ENCODE measurements at places on chromosomes 6 and 20.

- DNase-seq = no peak
Measured at GRCh38 chr20:36275011-36275410, 31.1 kb upstream of the DLGAP4 start.

- no peak for DNase-seq
Measured at GRCh38 chr20:8509809-8510208, 377.7 kb downstream of the PLCB1 start.

DNA sequence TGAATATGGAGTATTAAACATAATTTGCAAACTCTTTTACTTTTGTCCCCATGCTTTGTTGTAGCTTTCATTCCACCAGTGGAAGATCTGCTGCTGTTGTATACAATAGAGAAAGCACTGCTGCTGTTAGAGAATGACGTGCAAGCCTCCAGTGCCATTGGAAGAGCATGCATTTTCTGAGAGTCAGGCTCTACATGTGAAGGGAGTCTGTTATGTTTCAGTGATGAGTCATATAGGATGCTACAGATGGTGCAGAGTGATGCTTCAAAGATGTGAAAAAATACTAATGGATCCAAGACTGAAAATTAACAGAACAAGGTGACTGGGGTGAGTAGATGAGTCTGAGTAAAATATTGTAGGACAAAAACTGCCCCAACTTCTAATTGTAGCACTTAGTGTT is 22.4 kb upstream of the BACH2 start:
- peak; percentile 6 for DNase-seq

GRCh38 chr6:96468681-96469224 is 52.9 kb upstream of the UFL1 start:
- no peak for DNase-seq

DNA sequence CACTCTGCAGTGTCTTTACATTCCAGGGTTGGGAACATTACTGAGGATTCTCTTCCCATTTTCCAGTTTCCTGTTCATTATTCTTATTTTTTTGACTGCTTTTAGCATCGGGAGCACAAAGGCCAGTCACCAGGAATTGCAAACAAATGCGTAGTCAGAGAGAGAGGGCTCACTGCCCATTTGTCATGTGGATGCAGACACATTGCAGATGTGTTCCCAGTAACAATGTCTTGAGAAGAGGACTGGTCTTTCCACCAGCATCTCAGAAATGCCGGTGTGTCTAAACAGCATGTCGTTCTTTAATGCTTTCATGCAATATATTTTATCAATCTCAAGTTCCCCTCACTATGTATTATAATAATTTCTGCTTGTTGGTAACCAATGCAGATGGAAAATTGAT is 952 bp upstream of the TAAR6 start:
- no peak for DNase-seq

DNA sequence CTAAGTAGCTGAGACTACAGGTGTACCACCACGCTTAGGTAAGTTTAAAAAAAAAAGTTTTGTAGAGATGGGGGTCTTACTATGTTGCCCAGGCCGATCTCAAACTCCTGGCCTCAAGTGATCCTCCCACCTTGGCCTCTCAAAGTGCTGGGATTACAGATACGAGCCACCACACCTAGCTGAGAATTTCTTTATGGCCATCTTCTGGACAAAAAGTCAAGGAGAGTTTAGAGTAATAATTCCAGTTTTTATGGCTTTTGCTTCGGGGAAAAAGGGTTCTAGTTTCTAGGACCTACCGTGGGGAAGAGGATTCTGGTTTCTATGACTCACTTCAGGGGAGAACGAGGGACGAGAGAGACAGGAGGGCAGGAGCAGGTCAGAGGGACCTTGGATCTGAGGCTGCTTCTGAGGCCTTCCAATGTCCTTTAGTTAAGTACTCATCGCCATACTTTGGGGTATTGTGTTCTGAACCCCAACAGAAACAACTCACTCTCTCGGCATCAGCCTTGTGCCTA is 69.3 kb upstream of the IER3 start:
- no peak for DNase-seq

DNA sequence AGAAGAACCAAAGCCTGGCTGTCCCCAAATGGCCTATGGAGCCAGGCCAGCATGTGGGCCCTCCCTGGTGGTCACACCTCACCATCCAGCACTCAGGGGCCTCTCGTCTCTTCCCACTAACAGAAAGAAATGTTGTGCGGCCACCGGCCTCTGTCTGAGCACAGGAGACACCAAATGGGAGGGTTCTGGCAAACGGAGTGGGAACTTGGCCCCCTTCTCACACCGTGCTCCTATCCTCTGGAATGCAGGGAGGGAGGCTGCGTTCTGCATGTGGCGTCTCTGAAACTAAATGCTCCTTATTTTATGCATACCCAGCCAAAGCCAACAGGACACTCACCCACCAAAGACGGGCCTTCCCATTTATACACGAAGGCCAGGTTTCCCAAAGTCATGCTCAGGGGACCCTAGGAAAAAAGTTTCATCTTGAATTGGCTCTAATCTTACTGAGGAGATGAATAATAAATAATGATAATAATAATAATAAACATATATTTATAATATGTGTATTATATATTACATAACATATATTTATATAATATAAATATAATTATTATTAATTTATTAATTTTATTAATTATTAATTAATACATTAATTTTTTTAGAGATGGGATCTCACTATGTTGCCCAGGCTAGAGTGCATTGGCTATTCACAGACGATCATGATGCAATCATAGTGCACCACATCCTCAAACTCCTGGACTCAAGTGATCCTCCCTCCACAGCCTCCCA is 102.4 kb downstream of the FOXF2 start:
- DNase-seq = no peak

DNA sequence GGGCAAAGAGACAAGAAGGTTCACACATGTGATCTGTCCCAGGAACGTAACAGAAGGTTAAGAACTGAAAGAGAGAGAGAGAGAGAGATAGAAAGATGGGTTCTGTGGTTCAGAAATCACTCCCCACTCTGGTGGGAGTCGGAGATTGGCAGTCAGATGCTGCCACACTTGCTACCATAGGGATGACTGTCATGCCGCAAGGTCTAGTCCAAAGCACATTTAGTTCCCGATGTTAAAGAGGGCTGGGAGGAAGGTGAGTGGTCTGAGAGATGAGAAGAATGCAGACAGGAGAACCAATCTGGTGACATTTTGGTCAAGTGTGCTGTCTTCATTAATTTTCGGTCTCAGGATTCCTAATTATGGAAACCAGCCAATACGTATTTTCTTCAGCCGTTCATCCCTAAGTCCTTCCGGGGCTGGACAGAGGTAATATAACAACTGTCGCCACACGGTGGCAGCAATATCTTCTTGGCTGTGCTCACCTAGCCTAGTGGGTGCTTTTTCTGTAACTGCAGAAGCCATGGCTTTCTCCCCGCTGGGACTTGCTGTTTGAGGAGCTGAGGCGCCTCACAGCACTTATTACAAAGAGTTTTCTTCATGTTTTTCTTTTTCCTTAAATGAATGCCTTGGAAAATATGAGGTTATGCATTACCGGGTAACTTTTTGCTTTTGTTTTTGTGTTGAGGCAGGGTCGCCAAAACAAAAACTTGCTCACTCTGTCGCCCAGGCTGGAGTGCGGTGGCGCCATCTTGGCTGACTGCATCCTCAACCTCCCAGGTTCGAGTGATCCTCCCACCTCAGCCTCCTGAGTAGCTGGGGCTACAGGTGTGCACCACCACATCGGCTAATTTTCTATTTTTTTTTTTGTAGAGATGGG is 46.0 kb downstream of the SLC35D3 start:
- DNase-seq = peak; percentile 60

- no peak for DNase-seq
Measured at GRCh38 chr20:60334911-60335310, 376.7 kb downstream of the CDH26 start.

DNA sequence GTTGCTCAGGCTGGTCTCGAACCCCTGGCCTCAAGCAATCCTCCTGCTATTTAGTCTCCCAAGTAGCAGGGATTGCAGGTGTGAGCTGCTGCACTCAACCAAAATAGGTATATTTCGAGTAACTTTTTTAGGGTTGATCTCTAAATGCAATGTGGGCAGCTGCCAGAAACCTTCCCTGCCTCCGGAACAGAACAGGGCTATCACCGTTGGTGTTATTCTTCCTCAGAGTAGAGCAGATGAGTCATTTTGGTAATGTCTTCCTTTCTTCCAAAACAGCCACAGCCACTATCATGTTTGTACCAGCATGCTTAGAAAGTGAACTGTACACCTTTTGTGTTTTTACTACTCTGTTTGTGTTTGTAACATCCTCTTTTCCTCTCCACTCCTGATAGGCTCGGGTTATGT is 44.1 kb downstream of the SNX9 start:
- DNase-seq = peak; percentile 60

DNA sequence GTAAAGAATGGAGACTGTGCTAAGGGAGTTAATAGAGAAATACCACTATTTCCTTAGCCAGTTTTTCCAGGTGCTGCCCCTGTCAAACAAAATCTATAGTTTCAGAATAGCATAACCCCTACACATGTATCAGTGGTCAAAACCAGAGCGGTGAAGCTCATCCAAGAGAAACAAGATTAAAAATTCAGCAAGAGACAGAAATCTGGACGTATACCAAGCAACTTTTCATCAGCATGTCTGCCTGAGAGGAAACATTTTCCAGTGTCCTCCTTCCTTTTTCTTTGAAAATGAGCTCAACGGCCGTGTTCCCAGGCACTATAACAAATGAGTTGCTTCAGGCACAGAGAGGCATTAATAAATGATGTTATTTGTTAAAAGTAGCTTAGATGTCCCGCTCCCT is 416.5 kb downstream of the BCKDHB start:
- no peak for DNase-seq

GRCh38 chr6:131694832-131695426 is 6.3 kb downstream of the OR2A4 start:
- DNase-seq = no peak

DNA sequence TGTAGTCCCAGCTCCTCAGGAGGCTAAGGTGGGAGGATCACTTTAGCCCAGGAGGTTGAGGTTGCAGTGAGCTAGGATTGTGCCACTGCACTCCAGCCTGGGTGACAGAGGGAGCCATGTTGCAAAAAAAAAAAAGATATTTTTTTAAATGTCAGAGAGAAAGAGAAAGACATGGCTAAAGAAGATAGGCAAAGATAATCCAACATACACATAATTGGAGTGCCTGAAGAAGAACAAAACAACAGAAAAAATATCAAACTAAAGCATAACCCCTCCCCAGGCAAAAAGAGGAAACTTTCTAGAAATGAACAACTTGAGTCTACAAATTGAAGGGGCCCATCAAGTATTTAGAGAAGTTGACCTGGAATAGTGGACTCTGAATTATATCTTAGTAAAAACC is 14.0 kb upstream of the GRM4 start:
- no peak for DNase-seq

- no peak for DNase-seq
Measured at GRCh38 chr6:144911322-144911721, 626.2 kb downstream of the UTRN start.

- no peak for DNase-seq
Measured at GRCh38 chr20:58197185-58197469, 31.3 kb downstream of the ANKRD60 start.

DNA sequence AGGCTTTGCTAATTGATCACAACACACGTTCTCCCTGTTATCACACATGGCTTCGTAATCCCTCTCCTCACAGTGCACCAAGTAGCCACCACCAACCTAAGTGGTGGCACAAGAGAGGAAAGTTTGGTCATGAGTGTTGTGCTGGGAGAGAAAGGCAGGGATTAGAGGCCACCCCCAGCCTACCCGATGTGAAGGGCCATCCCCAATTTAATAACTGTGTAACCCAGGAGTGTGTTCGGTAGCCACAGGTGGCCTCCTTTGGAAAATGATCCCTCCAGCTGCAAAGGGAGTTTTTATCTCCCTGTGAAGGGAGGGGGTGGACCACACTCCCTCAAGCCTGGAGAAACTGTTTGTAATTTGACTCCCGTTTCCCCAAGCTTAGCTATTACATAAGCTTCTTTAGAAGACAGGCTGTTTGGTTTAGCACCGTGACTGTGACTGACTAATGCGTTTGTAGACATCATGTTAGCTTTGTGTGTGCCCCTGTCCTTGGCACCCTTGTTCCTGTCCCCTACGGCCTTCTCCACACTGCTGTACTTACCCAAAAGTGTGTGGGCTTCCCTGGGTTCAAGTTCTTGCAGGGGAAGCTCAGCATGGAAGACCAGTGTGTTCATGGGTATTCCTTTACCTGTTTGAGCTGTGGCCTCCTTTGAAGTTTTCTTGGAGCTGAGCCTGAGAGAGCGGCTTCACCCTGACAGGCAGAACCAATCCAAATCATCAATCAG is 20.6 kb downstream of the PPP1R16B start:
- no peak for DNase-seq

Data from CD4-positive, alpha-beta T cell treated with Interleukin-6 for 4 hours (primary cell).